K562 (cell line): ENCODE measurements at places on chromosomes 6 and 20.

GRCh38 chr20:37531856-37532255 is 4.2 kb upstream of the BLCAP start:
- no peak for DNase-seq

- DNase-seq, result no peak
Observed at GRCh38 chr6:52575502-52575892, 1.4 kb downstream of the TRAM2 start.

DNA sequence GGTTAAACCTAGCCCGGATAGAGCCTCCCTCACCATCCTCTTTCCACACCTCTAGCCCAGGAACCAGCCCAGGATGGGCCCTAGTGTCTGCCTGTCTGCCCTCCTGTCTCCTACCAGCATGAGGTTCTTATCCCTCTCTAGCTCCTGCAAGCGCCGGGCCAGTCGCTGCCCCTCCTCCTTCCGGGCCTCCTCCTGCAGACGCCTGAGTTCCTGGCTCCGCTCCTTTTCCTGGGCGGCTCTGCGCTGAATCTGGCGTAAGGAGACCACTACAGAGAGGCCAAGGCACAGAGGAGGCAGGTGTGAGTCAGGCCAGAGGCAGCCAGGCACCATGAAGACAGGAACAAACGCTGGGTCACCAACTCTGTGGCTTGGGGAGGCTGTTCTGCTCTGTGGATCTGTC is 4.3 kb upstream of the PSORS1C2 start:
- no peak for DNase-seq

DNA sequence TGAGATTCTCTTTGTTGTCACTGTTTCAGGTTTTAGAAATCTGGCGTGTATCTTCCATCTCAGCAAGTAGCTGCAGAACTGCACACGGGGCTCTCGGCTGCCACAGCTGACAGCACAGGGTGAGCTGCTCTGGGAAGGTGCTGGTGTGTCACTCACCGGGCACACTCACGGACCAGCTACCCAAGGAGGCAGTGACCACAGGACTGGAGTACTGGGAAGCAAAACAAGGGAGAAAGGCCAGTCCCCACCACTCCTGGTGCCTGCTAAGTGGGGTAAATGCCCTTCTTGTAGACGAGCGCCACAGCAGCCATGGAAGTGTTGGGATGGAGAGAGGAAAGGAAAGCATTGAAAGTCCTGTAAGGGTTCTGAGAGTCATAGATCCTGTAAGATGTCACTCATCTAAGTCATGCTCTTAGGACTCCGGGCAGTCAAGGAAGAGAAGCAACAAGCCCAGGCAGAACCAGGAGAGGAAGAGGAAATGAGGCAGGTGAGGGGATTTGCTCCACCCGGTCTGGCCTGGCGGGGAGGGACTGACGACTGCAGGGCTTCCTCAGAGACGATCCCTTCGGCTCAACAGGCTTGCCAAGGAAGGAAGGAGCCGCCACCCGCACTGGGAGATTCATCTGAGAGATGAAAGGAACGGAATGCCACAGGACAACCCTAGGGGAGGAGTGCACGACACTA is 48.1 kb downstream of the PRDM1 start:
- DNase-seq, result no peak

DNA sequence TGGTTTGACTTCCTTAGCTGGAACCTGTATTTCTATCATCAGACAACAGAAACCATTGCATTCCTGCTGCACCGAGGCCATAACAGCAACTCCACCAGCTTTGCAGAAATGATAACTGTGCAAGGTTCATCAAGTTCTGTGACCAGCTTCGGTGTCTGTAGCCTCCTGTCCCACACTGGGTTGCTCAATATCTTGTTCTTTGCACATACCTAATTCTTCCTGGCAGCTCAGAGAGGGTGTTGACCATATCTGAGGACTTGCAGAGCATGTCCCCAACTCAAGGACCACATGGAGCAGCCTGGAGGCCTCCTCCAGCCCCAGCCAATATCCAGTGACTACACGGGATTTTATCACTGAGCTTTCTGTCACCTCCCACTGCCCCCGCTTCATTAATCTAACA is 59.3 kb upstream of the SCAF8 start:
- peak; percentile 43 for DNase-seq

- no peak for DNase-seq
Observed at GRCh38 chr6:408148-408547, 16.6 kb downstream of the IRF4 start.

DNA sequence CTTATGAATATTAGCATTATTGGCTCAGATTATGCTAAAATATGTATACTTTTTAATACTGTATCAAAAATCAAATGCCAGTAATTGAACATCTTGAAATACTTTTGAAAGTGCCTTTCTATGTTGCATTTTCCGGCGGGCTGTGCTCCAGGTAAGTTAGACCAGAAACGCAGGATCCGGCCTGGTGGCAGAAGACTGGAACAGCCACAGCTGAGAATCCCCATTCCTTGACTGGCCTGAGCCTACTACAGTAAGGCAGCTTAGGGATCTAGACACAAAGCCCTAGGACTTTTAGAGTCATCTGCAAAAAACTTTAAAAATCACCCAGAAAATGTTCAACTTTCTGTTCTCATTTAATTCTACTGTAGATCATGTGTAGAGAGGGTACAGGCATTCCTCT is 138.8 kb upstream of the C6orf118 start:
- no peak for DNase-seq

GRCh38 chr6:85463621-85464259 is 13.9 kb downstream of the NT5E start:
- no peak for DNase-seq

DNA sequence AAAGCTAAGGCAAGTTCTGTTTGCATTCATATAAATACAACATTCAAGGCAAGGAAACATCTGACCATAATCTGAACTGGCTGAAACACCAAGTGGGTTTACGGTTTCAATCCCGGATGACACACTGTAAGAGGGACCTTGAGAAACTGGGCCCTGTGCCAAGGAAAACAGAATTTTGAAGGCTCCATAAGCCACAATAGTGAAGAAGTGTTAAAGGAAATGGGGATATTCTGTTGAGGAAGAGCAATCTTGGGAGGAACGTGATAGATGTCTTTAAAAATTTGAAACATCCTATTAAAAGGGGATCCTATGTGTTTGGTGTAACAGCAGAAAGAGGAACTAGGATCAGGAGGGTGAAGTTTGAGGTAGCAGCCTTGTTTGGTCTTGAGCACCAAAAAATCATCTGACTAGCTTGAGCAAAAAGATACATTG is 82.4 kb upstream of the TAB2 start:
- no peak for DNase-seq

DNA sequence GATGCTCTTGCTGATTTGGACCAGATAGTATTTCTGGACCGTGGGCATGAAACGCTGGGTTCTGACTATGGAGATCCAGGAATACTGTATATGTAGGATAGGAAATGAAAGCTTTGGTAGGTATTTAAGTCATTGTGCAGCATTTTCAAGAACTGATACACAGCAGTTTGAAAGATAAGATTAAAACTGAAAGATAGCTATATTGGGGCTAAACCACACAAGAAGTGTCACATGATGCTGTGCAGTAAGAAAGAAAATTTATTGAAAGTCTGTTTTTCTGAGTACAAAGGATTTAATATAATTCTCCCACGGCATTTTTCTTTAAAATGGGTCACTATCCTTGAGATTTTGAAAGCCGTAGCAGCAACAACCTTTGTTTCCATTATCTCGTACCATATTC is 305 bp downstream of the IL17A start:
- no peak for DNase-seq

DNA sequence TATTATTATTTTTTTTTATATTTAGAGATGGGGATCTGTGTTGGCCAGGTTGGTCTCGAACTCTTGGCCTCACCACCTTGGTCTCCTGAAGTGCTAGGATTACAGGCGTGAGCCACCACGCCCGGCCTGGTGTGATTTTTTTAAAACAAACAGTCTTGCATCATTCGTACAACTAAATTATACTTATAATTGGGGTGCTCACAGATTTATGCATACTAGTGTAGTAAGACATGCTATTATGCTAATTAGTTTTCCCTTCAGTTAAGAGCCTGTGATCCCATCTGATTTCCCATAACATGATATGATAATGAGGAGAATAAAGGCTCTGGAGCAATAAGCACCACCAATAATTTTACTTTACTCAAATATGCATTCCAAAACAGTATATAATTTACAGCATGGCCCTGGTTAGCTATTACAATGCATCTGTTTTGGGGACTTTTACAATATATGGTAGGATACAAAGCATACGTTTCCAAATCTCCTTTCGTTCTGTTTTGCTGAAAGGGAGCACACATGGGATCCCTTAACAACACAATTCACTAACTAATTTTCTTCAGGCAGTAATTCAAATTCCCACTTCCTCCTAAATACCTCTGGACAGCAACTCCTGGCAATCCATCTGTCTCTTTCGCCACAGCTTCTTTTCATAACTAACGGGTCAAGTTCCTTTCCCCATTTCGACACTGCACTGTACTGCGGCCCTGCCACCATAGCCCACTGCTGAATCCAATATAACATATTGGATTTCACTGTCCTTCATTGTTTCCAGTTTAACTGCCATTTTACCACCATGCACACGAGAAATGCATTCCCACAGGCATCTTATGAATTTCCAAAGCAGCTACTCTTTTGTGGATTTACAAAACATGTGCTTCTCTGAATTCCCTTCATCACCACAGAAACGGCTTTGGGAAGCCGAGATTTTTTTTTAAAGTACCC is 1.7 kb downstream of the NUDT3 start:
- DNase-seq, result no peak

GRCh38 chr6:142605922-142606485 is 304.2 kb downstream of the ADGRG6 start:
- no peak for DNase-seq

DNA sequence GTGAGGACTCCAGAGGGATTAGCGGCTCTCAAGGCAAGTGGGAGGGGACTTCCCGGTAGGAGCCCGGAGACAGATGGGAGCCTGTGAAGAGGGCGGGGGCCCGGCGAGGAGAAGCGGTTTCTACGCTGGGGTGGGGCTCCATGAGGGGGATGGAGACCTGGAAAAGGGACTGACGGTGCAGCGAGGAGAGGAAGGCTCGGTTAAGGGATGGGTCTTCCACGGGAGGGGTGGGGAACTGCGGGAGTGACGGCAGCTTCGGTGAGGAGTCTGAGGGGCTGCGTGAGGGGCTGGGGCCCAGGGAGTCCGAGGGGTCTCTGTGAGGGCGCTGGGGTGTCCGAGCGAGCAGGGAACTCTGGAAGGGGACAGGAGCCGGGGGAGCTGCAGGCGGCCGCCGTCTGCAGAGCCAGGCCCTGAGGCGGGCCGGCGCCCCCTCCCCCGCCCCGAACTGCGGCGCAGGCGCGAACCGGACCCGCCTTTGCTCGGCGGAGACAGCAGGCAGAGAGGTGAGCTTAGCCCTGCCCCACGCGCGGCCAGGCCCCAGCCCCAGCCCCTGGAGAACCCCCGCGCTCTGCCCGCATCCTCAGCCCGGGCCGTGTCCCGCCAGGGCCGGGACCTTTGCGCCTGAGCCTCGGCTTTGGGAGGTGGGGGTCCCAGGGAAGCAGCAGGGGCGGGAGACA is at the start of gene NRSN2:
TSS of gene NRSN2 (plus strand) at position 472 of the 677 bp plus-strand sequence. CDS start 2,533 bp downstream, outside the sequence.
- peak; percentile 73 for DNase-seq

DNA sequence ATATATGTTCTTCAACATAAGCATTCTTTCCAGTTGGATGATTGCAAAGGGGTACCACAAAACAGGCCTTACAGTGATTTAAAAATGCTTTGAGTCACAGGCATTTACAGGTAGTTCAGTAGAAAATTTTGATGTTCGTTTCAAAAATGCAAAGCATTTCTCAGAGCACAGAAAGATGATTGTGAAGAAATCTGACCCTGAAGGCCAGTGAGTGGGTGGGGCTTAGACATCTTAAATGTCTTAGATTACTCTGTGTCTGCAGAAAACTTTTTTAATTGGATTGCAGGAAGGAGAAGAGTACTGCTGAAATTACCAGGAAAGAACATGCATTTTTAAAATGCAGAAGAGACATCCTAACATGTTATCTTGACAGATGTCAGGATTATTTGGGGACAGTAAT is 268.3 kb downstream of the CDKAL1 start:
- no peak for DNase-seq

DNA sequence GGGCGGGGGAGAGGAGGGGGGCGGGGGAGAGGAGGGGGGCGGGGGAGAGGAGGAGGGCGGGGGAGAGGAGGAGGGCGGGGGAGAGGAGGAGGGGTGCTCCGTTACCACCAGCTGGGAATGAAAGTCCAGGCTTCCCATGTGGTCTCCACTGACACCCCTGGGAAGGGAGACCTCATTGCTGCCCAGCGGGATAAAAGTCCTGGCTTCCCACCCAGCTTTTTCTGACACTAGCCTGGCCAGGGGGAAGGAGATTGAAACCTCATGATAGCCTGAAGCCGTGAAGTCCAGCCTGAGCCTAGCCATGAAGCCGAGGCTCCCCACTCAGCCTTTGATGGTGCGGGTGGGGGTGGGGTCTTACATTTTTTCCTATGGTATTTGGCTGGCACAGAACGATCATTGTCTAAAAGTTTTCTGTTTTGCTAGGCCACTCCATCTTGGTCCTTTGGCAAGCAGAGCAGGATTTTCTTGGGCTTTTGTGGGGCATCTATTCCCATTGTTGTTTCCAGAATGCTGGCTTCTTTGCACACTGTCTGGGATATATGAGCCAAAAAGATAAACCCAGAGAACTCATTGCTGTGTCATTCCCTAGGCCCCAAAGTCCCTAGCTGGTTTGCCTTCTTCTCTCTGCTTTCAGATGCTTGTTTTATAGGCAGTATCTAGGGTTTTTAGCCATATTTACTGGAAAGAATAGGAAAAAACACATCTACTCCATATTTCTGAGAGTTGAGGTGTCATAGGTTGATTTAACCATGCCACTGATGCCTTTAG is 67.9 kb upstream of the RNF24 start:
- DNase-seq, result no peak

DNA sequence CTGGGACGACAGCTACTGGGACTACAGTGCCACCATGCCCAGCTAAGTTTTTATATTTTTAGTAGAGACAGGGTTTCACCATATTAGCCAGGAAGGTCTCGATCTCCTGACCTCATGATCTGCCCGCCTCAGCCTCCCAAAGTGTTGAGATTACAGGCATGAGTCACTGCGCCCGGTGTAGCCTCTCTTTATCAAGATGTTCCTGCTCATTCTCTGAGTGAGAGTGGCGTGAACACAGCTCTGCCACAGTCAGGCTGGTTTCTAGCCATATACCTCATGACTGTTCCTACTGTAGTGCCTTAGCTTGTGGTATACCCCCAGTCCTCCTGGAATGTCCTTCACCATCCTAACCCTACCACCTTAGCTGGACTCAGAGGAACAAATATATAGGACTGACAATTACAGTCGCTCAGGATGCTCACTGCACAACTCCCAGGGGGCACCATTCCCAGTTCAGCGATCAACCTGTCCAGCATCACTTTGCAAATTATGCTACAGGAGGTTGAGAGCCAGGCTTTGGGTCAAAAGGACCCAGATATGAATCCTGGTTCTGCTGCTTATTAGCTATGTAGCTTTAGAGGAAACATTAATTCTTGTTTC is 86.3 kb downstream of the CHMP4B start:
- DNase-seq, result peak; percentile 27

- no peak for DNase-seq
Observed at GRCh38 chr20:58019027-58019849, 209.2 kb downstream of the ANKRD60 start.

DNA sequence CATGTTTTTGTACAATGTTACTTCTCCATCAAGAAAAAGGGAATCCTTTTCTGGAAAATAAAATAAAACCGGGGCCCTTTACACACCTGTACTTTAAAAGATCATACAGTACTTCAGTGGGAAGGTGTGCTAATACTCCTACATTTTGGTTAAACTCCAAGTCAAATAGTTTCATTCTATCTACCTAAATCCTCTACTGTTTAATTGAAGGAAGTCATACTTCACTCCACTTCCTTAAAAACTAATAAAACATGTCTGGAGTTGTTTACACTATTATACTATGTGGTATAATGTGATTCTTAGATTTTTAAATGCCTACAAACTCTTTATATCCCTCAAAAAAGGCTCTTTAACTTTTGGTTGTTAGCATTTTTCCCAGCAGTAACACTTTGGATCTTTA is 18.6 kb upstream of the HBS1L start:
- no peak for DNase-seq
